ENCODE measurements at places on chromosomes 12 and 14.

DNA sequence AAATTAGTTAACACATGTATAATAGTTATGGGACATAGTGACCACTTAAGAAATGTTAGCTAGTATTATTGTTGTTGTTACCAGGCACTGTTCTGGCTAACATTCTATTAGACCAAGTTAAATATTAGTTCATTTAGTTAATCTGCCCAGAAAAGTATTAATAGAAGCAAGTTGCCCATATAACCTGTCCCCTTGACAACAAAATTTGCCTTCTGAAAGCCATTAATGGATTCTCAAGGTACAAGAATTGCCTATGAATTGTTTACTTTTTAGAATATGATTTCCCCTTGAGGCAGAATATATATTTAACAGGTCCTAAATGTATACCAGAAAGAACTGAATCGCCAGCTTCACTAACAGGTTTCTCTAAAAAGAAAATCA lies 167.3 kb upstream of the TMCC3 start:
- no peak for DNase-seq

GRCh38 chr12:98532687-98533304 lies 17.4 kb downstream of the TMPO start:
- DNase-seq, result no peak

DNA sequence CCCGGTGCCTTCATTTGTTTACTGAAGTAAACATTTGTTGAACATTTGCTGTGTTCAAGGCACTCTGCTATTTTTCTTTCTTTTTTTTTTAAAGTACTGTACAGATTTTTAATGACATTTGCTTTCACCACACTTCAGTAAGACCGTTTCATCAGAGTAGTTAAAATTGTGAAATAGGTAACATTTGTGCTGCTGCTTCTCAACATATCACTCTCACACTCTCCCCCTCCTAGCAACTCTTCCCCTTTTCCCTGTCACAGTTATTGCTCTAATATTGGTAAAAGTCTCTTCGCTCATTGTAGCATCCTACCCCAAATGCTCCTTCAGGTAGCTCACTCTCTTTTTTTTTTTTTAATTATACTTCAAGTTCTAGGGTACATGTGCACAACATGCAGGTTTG lies 49.6 kb downstream of the SRGAP1 start:
- no peak for DNase-seq

DNA sequence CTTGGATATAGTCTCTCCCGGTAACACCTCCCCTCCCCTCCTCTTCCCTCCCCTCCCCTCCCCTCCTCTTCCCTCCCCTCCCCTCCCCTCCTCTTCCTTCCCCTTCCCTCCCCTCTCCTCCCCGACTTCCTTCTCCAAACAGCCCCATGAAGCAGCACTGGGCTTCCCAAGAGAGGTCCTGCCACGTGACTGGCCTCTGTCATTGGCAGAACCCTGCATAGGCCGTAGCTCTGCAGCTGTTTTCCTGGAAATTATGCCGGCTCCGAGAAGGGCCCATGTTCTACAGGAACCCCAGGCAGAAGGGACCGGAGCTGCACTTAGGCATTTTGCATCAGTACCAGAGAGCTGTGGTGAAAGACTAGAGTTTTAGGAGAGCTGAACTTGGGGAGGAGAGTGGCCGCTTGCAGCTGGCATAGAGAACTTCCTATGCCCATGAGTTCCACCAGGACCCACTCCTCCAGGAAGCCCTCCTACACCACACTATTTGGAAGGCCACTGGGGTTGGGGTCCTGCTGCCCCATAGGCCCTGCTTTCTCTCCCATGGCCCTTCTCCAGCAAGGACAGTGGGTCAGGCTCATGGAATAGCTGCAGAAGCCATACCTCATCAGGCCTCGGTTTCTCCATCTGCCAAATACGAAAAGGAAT lies 5.1 kb upstream of the TNFAIP2 start:
- no peak for DNase-seq

- peak; percentile 1 for DNase-seq
Observed at GRCh38 chr14:82075566-82075965, 541.9 kb upstream of the SEL1L start.

DNA sequence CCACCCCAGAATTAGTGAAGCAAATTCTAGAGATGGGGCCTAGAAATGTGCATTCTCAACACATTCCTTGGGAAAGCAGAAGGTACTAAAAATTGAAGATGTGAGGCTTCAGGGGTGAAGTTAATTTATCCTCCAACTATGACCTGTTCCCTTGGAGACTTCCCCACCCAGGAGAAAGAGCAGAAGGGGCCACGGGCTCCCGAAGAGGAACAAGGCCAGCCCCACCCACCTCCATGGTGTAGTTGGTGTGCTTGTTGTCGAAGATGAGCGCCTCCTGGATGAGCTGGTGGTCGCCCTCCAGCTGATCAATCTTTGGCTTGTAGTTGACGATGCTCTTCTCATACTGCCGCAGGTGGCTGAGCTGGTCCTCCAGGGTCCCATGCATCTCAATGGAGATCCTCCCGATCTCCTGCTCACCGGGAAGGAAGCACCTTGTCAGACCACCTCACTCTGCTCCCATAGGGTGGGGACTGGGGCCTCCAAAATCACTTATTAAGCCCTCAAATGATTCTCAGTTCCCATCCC lies 87.8 kb upstream of the ZFP36L1 start:
- DNase-seq, result no peak

GRCh38 chr12:93813186-93813585 lies 136.0 kb downstream of the CRADD start:
- DNase-seq, result no peak

Measured in NK-92 treated with Interleukin-12 subunit alpha and Interleukin-12 subunit beta, amount 100 ng/mL, for 24 hours (cell line).